ENCODE measurements at places on chromosomes 6 and 20. TPM values are rescaled to one million over a fixed set of nuclear protein-coding genes. Genes with fewer than 3 reads are reported as not detected.

GRCh38 chr20:47205577-47206123, 150.8 kb downstream of the ZMYND8 start:
- peak; percentile 84 for DNase-seq

DNA sequence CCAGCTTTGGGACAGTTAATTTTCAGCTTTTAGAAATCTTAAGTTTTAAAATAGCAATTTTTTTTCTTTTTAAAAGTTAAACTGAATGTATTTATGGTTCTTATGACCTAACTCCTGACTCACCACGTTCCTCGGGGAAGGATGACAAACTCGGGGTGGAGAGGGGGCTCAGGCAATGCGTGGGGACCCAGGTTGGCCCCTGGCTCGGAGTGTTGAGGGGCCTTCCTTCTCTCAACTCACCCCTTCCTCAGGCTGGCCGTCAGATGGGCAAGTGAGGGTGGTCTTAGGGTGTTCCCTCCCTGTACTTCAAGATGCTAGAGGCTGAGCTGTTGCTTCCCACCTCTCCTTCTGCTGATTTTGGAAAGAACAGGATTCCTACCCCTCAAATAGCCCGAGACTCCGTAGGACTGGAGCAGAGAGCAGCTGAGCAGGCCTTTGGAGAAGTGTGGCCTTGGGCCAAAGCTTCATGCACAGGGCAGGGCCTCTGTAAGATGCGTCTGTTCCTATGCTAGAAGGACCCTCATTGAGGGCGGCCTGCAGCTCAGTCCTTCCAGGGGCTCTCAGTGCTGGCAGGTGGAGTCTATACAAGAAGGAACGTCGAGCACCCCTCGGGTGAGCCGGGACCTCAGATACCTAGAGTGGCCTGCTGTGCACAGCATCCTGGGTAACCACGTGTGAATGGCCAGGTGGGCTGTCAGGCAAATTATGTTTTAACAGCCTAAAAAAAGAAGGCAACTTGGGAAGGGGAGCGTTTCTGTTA, 79.3 kb downstream of the TCP11 start:
- DNase-seq = no peak

Gene LPIN3
- 0.65 TPM for total RNA-seq

- DNase-seq = peak; percentile 85
These were observed at the start of gene ZNF341 for GRCh38 chr20:33731693-33732165. Gene ZNF341 (plus strand): TSS chr20:33731996. CDS start chr20:33732022, 26 bp downstream.

DNA sequence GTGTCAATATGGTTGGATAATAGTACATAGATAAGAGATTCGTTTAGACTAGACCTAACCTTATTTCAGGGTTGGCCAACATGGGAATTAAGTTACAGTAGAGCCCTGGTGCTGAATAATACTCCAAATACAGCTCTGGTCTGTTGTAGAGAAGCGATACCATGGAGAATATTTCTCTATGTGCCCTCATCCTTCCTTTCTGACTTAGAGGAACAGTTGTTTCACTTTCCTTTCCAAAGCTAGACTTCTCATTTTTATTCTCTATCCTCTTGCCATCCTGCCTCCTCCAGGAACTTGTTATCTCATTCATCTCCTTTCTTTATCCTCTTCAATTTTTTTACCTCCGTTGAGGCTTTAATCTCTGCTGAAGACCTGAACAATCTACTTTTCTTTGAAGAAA, 68.9 kb downstream of the EDN1 start:
- DNase-seq = no peak

DNA sequence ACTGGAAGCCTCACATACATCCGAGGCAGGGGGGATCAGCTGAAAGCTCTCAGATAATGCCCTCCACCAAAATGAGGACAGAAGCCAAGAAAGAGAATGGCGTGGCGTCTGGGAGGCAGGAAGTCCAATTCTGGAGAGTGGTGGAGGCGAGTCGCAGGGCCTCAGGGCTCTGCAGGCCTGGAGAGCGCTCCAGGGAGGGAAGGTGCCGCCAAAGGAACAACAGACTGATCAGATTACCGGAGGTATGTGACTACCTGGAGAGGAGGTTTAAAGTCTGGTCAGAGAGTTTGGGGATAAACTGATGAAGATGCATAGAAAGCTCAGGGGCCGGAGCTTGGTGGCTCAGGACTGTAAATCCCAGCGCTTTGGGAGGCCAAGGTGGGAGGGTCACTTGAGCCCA, 11.2 kb upstream of the IP6K3 start:
- DNase-seq = no peak

GRCh38 chr20:10280018-10280908, 61.6 kb downstream of the SNAP25 start:
- DNase-seq = no peak

DNA sequence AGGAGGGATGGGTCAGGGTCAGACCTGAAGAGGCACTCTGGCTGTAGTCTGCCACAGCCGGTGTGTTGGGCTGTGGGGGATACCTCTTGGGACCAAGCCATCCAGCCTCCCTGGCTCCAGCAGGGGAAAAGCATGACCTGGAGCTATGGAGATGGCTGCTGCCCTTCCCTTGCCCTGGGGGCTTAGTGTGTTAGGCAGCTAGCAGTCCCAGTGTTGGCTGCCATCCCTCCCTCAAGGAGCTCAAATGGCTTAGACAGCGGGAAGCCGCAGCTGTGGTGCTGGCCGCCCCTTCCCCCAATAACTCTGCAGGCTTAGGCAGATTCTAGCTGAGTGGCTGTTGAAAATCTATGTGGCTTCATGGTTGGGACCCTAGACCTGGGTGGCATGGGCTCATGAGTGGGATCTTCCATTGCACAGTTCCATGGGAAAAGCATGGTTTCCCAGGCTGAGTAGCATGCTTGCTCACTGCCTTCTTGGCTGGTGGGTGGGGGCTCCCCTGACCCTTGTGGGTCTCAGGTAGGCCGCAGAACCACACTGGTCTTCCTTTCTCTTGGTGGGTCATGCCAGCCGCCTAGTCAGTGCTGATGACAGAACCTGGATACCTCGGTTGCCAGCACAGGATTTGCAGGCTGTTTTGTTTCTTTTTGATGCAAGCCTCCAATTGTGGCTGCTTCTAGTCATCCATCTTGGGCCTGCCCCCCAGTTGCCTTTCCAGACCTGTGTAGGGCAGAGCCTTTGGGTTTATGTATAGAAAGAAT, 69.0 kb upstream of the AHI1 start:
- no peak for DNase-seq

Gene ARFGAP1
- 43.1 TPM for total RNA-seq

GRCh38 chr6:158011980-158012566, 30.4 kb downstream of the SYNJ2 start:
- no peak for DNase-seq

Gene C20orf204
- 6.9 TPM for total RNA-seq

DNA sequence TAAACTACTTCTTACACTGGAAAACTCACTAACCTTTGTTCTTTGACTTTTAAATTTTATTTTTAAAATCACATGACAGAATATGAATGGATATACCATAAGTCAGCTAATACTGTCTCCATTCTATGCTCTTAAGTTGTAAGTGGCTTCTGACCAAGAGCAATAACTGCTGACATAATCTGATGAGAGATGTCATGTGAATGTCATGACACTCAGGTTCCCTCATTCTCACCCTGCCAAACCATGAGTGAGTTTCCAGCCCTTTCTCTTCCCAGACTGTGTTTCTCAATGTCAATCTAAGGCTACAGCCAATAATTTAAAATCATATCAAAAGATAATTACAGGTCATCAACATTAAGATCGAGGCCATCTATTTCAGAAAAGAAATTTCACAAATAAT, 39.7 kb downstream of the KIF16B start:
- DNase-seq = peak; percentile 48

DNA sequence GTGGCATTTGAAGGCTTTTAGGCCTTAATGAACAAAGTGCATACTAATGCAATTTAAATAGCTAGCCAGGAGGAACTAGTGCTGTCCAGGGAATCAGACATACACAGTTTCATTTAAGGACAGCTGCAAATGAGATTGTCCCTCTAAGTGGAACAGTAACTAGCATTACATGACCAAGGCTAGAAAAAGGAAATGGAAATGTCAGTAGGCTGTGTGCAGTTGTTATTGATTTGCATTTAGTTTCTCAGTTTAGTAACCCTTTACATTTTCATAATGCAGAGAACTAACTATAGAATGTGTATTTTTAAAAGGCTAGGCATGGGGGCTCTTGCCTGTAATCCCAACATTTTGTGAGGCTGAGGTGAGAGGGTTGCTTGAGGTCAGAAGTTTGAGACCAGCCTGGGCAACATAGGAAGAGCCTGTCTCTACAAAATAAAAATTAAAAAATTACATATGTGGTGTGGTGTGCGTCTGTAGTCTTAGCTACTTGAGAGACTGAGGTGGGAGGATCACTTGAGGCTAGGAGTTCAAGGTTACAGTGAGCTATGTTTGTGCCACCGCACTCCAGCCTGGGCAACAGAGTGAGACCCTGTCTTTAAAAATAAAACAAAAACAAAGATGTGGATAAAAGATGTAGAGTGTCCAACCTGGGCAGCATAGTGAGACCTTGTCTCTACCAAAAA, 468.0 kb downstream of the UTRN start:
- DNase-seq = no peak

- no peak for DNase-seq
These were observed 119.2 kb downstream of the NFATC2 start for GRCh38 chr20:51423290-51423667.

GRCh38 chr20:44475372-44475693, 341 bp upstream of the TTPAL start:
- DNase-seq = no peak

DNA sequence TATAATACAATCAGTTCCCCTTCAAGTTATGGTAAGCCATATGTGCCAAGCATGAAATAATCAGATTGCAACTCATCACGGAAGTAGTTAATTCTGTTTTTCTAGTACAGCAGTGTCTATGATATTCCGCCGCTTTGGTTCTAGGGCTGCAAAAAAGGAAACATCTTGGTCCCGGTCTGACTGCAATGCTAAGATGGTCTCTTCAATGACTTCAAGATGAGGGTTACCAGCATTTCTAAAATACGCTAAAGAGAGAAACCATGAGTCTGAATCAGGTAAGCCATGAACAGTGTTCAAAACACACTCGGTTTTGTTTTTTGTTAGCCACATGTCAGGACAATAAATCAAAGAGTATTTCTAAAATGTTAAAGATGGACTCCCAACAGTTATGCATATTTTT, 3.2 kb upstream of the ANKRD60 start:
- DNase-seq = no peak

Gene RALGAPA2
- total RNA-seq = 20.9 TPM

GRCh38 chr20:19943061-19943521, 74.1 kb upstream of the NAA20 start:
- peak; percentile 34 for DNase-seq

GRCh38 chr20:32271620-32272019, 5.8 kb upstream of the KIF3B start:
- peak; percentile 77 for DNase-seq

DNA sequence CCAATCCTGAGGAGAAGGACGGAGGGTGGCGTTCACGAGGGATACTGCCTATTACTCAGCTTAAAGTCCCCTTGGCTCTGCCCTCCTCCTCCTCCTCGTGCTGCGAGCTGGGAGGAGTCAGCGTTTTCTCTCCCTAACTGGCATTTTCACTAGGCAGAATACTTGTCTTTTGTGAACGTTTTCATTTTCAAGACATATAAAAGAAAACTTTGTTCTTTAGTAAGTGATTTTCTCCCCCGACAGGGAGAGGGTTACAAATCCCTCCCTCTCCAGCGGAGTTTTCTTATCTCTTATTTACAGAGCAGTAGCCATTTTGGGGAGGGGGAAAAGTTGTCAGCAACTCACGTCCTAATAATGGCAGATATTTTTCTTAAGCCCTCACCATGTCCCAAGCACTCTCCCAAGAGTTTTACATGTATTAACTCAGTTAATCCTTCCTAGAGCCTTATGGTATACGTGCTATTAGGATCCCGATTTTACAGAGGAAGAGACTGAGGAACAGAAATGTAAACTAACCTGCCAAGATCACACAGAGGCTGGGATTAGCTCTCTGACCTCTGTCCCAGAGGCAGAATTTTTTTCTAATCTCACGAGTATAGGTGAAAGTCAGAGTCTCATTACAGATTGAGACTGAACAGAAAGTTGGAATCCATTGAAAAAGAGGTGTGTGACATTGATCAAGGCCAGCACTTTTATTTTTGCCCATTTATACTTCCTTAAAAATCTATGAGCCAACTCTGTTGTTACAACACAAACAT, 30.0 kb upstream of the ZNF217 start:
- DNase-seq = peak; percentile 56

DNA sequence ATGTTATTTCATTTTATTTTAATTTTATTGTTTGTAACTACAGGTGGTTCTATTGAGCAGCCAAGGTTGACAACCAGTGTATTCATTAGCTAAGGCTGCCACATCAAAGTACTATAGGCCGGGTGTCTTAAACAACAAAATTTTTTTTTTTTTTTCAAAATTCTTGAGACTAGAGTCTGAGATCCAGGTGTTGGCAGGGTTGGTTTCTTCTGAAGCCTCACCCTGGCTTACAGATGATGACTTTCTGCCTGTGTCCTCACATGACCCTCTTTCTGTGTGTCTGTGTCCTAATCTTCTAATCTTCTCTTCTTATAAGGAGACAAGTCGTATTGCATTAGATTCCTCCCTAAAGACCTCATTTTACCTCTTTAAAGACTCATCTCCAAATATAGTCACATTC, 208.4 kb downstream of the MANEA start:
- DNase-seq = no peak

DNA sequence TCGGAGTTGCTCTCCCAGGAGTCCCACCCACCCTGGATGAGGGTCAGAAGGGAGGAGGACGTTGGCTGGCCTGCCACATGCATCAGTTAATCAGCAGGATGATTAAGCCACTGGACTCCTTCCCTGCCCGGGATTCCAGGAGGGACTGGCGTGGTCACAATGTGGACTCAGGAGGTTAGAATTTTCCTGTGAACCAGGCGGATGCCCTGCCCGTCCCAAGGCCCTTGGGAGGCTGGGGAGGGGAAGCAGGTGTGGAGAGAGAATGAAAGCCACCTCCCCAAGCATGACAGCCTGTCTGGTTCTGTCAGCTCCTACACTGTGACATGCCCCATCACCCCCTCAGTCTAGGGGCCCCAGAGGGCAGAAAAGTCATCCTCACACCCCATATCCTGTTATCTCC, 11.6 kb upstream of the ITPR3 start:
- no peak for DNase-seq

Gene NHSL1
- 30.2 TPM for total RNA-seq

DNA sequence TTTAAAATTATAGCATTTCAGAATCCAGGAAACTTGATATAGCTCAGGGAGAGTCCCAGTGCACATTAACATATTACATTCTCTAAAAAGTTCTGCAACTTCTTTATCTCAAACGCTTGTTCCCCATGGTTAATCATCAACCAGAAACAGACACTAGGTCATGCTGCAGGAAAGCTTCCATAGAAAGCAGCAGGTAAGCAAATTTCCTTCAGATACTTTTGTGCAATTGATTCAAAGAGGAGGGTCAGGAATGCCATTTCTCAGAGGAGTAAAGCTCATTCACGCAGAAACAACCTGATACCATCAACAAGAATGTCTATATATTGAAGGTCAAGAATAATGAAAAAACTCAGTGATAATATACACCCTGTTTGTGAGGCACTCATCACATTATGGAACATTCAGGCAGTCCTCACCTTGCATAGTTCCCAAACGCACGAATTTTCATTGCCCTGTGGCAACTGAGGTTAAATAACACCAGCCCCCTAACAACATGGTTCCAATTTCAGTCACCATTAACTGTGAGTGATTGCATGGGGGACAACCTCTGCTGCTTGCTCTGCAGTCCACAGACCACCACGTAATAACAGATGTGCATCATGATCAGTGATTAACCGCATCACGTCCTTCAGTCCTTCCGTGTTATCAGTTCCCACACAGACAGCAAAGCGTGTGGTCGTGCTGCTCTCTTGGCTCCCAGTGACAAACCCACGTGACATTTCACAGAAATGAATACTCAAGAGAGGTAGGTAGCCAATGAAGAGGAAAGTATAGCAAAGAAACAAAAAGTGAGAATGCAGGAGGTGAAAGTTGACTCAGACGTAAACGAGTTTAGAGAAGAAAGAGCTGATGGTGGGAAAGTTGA, 95.7 kb downstream of the LY86 start:
- no peak for DNase-seq
